Left cardiac atrium (tissue), 4 donors: ENCODE measurements at places on chromosomes 5 and 9.

GRCh38 chr5:153513156-153513555 is 22.7 kb downstream of the GRIA1 start:
- no peak for DNase-seq

GRCh38 chr9:102534031-102534430 is 461.1 kb upstream of the CYLC2 start:
- no peak for DNase-seq

GRCh38 chr9:114238891-114239875 is 83.7 kb upstream of the ORM1 start:
- DNase-seq, result peak; percentile 43

DNA sequence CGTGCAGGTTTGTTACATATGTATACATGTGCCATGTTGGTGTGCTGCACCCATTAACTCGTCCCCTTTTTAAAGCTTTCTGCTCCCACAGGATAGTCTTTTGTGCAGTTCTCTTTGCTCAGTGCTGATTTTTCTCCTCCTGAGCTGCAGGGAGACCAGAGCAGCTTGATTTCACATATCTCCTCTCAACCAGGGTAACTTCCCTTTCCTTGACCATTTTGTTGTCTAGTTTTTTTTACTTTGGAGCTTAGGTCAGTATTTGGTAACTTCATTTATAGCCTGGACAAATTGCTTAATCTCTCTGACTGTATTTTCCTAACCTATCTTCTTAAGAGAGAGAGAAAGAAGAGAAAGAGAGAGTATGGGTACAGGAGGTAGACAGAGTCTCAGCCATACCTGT is 137.1 kb upstream of the ZNF366 start:
- DNase-seq, result no peak

GRCh38 chr5:37665272-37665671 is 174.6 kb downstream of the GDNF start:
- DNase-seq, result no peak

DNA sequence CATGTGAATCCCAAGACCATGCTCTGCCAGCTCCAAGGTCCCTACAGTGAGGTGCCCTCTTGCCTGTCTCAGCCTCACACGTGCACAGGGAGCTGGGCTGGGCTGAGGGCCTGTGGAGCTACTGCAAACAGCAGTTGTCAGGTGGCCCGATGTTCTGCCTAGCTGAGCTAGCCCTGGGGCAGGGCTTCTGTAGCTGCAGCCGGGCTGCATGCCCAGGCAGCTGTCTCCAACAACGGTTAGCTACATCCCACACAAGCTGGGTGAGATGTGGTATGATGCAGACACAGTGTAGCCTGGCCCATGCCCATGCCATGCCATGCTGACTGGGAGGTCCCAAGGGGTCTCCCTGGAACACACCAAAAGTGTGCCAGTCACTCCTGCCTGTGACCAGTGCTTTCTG is 62.0 kb downstream of the MACROH2A1 start:
- DNase-seq, result no peak

DNA sequence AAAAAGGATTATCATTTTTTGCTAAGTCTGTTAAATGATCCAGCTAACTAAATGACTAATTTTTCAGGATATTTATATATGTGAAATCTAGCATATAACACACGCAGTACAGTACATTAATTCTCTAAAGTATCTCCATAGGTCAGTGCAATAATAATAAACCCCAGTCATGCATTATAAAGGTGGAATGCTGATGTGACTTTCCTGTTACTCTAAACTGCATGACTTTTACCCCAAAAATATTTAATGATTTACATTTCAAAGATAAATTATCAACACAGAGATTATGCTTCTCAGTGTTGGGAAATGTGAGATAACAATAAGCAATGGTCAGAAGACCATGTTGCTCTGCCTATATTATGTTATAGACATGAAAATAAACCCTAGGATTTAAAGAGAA is 34.1 kb upstream of the PAM start:
- DNase-seq, result no peak

DNA sequence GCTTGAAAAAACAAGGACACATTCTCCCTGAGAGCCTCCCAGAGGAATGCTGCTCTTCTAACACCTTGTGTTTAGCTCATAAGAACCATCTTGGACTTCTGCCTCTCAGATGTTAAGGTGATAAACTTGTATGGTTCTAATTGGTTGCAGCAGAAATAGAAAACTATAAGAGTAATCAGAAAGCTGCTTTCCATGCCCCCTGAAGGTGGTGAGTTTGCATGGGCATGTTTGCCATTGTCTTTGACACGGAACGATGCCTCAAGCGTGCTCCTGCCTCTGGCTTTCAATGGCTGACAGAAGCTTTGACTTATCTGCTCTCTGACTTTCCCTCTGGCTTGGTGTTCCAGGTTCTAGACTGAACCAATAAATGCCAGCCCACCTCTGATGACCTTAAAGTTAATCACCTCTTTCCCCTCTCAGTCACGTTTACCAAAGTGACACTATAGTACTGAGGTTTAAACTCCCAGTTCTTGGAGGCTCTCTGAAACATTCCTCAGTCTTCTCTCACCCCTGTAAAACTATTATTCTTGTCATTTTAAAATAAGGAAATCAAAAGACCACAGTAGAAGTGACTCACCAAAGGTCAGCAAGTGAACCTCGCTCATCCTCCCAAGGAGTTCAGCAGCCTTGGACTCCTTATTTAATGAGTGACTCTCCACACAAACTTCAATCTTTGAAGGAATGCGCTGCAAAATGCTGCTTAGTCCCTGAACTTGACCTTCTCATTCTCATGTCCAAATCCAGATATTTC is 103.6 kb downstream of the PIK3R1 start:
- no peak for DNase-seq

- no peak for DNase-seq
These were observed 55.1 kb downstream of the PTCH1 start for GRCh38 chr9:95461448-95462248.

DNA sequence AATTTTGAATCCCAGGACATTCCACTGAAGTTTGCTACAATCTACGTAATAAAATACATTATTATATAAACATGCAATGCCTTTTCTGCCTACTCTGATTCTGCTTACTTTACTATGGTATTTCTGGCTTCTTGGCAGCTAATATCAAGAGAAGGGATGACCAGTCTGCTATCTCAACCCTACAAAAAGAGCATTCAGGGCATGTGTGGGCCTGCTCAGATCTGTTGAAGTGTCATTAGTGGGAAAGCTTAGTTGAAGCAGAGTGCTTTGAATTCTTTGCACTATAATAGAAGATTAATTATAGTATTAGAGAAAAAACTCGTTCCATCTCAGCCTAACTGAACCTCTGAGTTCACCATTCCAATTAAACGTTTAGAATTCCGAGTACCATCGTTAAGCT is 339.5 kb upstream of the ISL1 start:
- no peak for DNase-seq

GRCh38 chr5:127322403-127322802 is 31.8 kb downstream of the MEGF10 start:
- DNase-seq, result no peak

DNA sequence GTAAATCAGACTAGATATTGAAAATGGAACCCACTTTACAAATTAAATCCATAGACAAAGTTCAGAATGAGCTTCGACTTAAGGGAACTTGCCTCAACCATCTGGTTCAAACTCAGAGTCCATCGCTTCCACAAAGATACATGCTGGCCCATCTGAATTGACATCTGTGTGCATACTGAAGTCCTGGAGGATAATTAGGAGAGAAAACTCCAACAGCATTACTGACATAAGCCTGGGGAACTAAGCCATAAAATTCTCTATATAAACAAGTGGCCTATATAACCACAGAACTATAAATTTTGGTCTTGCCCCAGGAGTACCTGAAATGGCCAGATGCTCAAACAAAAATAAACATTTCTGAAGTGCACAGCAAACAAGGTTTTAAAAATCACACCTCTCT is 94.4 kb downstream of the IZUMO3 start:
- DNase-seq, result no peak

- no peak for DNase-seq
These were observed 382.4 kb downstream of the CDK5RAP2 start for GRCh38 chr9:120197605-120198004.

GRCh38 chr9:438961-439768 is 224.5 kb downstream of the DOCK8 start:
- DNase-seq, result peak; percentile 41

DNA sequence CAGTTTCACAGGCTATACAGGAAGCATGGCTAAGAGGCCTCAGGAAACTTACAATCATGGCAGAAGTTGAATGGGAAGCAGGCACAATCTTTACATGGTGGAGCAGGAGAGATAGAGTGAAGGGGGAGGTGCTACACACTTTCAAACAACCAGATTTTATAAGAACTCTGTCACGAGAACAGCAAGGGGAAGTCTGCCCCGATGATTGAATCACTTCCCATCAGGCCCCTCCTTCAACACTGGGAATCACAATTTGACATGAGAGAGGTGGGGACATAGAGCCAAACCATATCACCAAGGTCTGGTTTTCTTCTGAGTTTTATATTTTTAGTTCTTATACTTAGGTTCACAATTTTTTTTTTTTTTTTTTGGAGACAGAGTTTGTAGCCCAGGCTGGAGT is 16.1 kb downstream of the ZCCHC9 start:
- DNase-seq, result no peak

DNA sequence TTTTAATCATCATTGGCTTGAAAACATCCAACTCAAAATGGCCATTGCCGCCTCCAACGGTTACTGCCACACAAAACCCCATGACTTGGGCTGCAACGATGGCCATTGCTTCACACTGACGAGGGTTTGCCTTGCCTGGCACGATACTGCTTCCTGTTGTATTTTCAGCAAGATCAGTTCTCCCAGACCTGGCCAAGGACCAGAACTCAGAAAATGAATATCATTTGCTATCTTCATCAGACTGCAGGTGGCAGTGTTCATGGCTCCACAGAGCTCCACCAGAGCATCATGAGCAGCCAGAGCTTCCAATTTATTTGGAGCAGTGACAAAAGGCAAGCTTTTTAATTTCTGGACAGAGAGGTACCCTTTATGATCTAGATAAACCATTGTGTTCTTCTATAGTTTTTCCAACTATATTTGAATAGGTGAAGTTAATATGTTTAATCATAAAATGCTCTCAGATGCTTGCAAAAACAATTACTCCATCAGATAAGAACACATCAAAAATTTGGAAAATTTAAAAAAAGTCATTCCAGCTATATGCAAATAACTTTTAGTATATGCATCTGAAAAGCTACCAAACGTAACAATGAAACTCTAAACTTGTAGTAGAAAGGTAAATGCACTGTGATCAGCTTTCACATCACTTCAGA is 10.4 kb downstream of the AMACR start:
- peak; percentile 56 for DNase-seq

- no peak for DNase-seq
These were observed 410.3 kb upstream of the PRR16 start for GRCh38 chr5:120053841-120054240.

DNA sequence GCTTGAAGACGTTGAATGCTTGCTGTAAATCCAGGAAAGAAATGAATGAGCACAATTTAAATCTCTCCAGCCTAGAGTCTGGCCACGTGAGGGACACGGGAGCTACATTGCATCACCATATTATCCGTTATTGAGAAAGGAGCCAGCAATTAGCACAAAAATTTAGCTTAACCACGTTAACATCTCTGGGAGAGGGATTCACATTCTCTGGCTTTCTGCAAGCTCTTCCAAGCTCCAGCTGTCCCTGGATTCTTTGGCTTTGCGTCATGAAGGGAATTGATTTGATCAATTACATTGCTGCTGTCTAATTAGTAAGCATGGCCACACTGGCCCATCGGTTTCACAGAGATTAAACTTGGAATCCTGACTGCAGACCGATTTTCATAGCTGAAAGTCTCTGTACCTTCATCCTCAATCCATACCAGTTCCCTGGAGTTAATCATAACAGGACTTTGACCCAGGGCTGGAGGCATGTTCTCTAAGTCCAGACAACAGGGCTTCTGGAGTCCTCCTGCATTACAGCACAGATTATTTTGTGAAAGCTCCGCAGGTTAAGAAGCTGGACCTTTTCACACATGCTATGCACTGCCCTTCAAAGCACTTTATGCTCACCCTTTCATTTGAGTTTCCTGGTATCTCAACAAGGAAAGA is 31.6 kb downstream of the ADRA1B start:
- DNase-seq, result no peak

- no peak for DNase-seq
These were observed 2.2 kb downstream of the AMACR start for GRCh38 chr5:34005681-34006080.

GRCh38 chr5:4857761-4858160 is 282.4 kb upstream of the ADAMTS16 start:
- no peak for DNase-seq

- no peak for DNase-seq
These were observed 45.0 kb upstream of the N4BP3 start for GRCh38 chr5:178068293-178068692.

- no peak for DNase-seq
These were observed 14.7 kb upstream of the NINJ1 start for GRCh38 chr9:93148721-93149120.

DNA sequence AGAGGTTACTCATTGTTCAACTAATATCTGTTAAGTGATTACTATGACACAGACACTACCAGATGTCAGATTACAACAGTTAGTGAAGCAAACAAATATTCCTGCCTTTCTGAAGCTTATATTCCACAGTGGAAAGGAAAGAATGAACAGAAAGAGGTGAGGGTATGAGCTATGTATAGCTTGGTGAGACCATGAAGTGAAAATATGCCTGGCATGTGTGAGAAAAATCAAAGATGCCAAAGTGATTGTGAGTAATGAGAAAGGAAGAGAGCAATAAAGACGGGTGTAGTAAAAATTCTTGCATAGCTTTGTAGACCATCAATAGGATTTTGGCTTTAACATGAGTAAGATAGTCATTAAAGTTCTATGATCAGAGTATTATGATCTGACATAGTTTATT is 734.5 kb upstream of the NUDT12 start:
- no peak for DNase-seq

DNA sequence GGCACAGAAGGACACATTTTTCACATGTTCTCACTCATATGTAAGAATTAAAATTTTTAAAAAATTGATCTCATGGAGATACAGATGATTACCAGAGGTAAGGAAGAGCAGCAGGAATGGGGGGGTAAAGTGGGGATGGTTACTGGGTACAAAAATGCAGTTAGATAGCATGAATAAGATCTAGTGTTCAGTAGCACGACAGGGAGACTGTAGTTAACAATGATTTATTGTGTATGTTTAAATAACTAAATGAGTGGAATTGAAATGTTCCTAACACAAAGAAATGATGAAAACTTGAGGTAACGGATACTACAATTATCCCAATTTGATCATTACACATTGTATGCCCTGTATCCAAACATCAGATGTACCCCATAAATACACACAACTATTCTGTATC is 15.2 kb upstream of the TGFBI start:
- no peak for DNase-seq
